ENCODE measurements at places on chromosomes 2 and 18.

DNA sequence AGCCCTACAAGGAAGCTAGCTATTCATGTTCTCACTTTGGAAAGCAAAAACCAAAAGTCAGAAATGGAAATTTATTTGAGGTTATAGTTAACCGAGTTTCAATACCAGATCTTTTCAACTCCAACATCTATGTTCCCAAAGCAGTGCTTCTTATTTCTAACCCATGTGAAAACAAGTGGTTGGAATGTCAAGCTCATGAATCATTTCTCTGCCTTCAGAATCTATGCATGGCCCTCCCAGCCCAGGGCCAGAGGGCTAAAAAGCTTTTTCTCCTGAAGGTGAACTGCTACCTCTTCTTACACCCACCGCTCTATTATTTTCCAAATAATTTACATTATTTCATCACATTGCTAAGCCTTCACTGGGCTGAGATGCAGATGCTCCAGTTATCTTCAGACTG is 158.4 kb downstream of the SP3 start:
- DNase-seq: no peak

GRCh38 chr2:241329669-241330615 is 14.2 kb downstream of the SEPTIN2 start:
- DNase-seq: no peak

DNA sequence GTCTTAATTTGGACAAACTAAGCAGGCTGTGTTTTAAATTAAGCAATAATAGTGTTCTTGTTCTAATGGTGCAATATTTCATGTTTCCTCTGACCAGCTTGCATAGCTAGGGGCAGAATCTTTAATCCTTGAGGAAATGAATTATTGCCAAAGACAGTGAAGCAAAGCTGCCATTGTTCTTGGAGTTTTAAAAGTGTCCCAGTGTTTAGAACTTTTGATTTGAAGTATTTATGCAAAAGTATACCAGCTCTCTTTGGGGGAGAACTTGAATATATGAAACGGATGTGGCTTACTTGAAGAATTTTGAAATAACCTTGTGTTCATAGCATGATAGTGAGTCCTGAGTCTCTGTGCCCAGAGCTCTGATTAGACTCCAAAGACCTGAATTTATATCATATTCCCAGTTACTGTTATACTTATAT is 33.4 kb downstream of the ITGA6 start:
- DNase-seq: no peak

GRCh38 chr2:100877555-100877954 is 57.6 kb downstream of the NPAS2 start:
- DNase-seq: no peak

DNA sequence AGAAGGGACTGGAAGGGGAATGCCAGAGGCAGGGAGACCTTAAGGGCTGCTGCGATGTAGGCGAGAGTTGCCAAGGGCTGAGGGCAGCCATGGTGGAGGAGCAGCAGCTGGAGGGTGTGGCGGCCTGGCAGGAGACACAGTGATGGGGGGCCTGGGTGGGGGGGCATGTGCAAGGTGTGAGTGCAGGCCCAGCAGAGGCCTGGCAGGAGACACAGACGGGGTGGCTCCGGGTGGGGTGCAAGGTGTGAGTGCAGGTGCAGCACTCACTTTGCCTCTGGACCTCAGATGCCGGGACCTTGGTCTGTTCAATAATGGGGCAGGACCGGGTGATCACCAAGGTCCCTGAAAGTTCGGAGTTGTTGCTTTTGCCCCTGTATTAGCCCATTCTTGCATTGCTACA is 76.2 kb upstream of the ODC1 start:
- no peak for DNase-seq

- peak; percentile 68 for DNase-seq
Measured at GRCh38 chr18:13136904-13137669, 81.5 kb upstream of the LDLRAD4 start.

DNA sequence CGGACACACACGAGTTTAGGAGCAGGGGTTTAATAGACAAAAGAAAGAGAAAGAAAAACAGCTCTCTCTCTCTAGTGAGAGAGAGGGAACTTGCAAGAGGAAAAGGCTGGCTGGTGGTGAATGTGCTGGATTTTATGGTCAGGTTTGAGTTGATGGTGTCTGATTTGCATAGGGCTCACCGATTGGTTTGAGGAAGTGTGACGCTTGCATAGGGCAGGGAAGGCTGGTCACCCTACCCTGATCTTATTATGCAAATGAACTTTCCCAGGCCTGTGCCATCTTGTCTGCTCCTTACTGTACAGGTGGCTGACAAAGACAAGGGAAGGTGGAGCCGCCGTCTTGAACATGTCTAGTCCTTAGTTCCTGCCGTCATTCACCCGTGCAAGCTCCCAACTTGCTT is 408.9 kb downstream of the RIT2 start:
- peak; percentile 20 for DNase-seq

Data from lower lobe of right lung (tissue), 2 donors.